ENCODE measurements at places on chromosomes 7 and 10.

DNA sequence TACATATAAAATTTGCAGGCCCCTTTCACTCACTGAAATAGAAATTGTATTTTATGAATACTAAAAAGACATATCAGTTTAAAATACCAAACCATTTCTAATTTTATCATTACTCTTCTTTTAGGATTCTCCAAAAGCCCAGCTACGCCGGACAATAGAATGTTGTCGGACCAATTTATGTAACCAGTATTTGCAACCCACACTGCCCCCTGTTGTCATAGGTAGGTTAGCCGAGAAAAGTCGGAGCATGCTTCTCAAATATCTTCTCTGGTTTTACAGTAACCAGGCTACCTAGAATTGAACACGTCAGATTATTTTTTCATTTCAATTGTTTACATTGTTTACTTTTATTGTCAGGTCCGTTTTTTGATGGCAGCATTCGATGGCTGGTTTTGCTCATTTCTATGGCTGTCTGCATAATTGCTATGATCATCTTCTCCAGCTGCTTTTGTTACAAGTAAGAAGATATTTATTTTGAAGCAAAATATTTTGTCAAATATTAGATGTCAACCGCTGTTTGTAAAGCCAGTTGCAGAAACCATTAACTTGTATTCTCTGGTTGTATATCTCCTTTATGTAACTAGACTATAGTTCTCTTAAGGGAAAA is 57.6 kb downstream of the MMRN2 start:
- DNase-seq: peak; percentile 45

GRCh38 chr10:31723106-31723750 is 205.4 kb downstream of the ARHGAP12 start:
- DNase-seq: no peak

- DNase-seq: peak; percentile 54
Measured at GRCh38 chr7:151080067-151080521, 515 bp downstream of the FASTK start.

- DNase-seq: no peak
Measured at GRCh38 chr10:69955211-69955805, 97.3 kb upstream of the MACROH2A2 start.

- DNase-seq: peak; percentile 77
Measured at GRCh38 chr10:92699518-92700381, 10.0 kb downstream of the HHEX start.

Measured in NCI-H69 (cell line).